ENCODE measurements at places on chromosomes 4 and X.

GRCh38 chr4:122038896-122039295, 87.0 kb upstream of the TRPC3 start:
- no peak for DNase-seq

DNA sequence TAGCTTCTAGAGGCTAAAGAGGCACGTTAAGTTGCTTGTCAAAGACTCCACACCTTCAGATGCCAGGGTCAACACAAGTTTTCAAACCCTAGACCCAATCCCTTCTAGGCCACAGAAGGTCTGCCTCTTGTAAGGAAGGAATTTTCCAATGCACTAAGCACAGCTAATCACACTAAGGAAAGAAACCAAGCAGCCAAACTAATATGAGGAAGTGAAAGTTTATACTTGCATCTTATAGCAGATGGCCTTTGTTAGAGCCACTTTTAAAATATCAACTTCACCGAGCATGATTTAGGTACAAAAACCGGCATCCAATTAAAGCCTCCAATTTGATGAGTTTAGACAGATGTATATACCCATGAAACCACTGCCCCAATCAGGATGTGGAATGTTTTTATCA, 9.9 kb downstream of the FHL1 start:
- DNase-seq: no peak

DNA sequence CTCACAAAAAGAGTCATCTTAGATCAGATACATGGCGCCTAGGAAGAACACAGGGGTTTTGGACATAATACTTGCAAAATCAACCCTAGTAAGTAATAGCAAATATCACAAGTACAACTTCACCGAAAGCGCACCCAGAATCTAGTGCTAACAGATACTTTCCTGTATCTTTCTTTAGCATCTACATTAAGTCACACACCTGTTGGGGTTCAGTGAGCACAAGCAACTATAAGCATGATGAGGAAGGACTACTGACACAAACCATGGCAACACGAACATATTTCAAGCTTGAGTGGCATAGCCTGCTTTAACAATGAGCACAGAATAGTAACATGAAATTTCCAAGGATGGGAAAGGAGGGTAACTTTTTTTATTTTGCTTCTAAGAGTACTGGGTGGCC, 116.1 kb downstream of the GPC3 start:
- no peak for DNase-seq

DNA sequence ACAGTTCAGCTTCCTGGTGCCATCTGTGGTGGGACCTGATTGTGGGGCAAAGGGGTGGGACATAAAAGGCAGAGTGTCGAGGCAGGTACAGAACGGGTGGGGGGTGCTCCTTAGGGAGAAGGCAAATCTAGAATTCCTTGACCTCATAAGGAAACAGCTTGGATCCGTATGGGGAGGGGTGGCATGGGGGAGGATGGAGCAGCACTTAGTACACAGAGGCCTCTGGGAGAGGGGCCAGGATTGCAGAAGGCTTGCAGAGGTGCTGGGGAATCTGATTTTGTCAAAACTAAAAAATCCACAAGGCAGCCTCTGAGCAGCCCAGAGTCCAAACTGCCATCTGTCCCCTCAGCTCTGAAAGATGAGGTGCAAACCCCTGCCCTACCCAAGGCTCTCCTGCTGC, 2.3 kb upstream of the EMD start:
- DNase-seq: no peak

GRCh38 chr4:122612540-122612939, 8.3 kb downstream of the IL21 start:
- no peak for DNase-seq

DNA sequence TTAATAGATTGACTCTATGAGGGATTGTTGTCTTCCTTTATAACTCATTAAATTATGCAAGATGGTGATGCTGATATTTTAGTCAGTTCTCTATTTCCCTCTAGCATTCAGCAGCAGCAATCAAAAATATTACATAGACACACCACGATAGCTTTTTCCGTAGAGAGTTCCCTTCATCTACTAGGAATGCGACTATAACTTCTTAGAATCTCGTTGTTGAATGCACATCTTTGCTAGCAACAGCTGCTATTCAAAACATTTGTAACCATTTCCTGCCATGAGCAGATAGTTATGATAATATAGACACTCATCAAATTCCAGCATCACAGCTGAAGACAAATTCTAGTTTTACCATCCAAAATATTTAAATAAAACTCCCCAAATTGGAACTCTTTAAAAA, 147.4 kb upstream of the FGF13 start:
- DNase-seq: no peak

GRCh38 chr4:37889849-37890800, 759 bp upstream of the TBC1D1 start:
- DNase-seq: peak; percentile 28

DNA sequence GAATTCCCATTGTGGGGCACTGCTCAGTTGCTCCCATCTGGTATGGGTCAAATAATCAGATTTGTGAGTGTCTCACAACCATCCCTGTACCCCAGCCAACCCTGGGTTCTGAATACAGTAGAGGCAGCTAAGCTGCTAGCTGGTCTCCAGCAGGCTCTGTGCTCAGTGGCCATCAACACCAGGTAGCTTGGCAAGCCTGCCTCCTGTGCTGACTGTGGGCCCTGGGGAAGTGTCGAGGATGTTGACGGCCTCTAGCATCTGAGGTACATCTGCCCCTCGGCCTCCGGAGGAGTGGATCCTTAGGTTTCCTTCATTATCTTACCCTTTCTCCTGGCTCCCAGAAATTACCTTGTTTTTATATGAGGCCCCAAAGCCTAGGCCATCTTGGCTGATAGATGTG, 13.3 kb downstream of the RNF4 start:
- no peak for DNase-seq

- DNase-seq: no peak
Measured at GRCh38 chrX:107226757-107227156, 20.3 kb downstream of the DNAAF6 start.

DNA sequence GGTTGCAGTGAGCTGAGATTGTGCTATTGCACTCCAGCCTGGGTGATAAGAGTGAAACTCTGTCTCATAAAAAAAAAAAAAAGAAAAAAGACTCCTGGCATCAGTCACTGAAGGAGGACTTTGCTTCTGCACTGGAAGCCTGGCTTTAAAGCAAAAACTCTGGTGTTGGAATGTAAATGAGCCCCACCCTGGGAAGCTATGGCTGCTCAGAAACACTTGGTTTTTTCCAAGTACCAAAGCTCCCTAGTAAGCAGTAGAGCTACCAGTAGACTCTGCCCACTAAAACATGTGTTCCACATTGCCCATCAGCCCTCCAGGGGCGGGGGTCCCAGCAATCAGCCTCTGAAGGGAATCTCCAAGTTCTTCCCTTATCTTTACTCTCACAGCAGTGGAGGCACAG, 154.4 kb downstream of the SHROOM3 start:
- DNase-seq: no peak

GRCh38 chrX:10310511-10310910, 153.7 kb downstream of the CLCN4 start:
- DNase-seq: no peak

All from pons (tissue), 1 donor.